ENCODE measurements at places on chromosomes 13 and 19. TPM values are rescaled to one million over a fixed set of nuclear protein-coding genes. Genes with fewer than 3 reads are reported as not detected.

FGF9 gene
- 2.5 TPM for total RNA-seq

S1PR5 gene
- 0.17 TPM for total RNA-seq

RFPL4A gene
- not detected for total RNA-seq

ALG5 gene
- total RNA-seq: 16.4 TPM

DNA sequence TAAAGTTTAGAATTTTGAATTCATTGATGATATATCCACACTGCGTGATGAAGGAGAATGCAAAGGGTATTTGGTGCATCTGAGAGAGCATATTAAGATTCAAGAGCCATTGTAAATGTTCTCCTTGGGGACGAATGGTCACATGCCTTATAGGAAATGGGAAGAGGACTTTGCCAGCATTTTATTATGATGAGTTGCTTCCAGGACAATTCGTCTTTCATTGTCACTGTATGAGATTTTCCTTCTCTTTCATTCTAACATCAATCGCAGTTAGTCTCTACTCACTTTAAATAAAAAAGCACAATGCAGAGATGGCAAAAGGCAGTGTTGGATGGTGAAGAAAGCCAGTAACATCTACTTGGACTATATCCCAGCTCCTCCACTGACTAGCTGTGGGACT lies 21.4 kb downstream of the WDFY2 start:
- no peak for DNase-seq

DNA sequence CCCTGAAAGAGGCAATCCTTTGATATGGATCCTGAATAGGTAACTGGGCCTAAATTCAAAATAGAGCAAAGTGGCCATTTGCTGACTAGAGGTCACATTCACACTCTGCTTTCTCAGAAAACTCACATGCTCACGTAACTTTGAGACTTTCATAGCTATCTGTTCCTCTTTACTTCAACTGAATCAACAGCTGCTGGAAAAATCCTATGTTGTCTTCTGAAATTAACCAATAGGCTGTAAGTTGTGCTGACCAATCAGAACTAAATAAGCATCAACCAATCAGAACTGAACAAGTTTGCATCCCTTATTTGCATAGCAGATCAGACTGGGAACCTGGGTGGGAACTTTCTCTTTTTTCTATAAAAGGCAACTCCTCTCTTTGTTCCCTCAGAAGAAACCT lies 24.0 kb upstream of the TBC1D4 start:
- DNase-seq: no peak

DNA sequence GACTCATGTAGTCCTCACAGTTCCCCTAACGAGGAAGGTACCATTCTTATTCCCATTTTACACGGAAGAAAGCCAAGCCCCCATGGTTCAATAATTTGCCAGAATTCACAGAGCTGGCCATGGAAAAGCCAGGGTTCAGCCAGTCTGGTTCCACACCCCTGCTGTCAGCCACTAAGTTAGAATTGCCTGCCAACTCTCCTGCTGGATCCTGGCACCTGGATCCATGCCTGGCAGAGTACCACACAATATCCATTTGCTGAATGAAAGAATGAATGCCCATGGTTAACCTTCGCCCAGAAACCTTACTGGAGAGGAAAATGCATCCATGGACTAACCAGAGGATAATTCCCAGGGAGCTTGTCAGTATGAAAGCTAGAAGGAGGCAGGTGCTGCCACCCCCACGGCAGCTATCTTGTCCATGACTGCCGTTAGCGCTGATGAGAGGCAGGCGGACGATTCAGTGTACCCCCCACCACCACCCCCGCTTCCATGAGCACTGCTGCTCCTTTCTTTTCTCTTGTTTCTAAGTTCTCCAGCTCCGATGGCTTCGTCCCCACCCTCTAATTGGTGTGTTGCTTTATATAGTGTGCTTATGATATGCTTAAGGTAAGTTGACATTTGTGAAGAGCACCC lies 114.5 kb downstream of the SLC7A1 start:
- no peak for DNase-seq

DNA sequence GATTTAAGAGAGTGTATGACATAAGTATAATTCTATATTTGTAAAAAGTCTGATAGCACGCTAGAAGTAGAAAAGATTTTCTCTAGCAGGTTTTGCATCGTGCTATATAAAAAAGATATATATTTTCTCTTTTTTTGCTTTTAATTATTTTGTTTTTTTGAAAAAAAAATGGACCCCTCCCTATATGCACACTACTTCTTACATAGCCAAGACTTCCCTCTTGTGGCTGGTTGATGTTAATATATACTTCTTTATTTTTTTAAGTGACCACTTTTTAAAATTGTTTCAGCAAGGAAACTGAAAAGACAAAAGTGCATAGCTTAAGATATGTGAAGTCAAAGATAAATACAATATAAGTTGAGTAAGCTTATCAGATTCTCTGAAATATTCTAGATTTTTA lies 1202.8 kb downstream of the DIAPH3 start:
- DNase-seq: no peak

- DNase-seq: no peak
These were observed 47.0 kb downstream of the SERP2 start for GRCh38 chr13:44420376-44421220.

DNA sequence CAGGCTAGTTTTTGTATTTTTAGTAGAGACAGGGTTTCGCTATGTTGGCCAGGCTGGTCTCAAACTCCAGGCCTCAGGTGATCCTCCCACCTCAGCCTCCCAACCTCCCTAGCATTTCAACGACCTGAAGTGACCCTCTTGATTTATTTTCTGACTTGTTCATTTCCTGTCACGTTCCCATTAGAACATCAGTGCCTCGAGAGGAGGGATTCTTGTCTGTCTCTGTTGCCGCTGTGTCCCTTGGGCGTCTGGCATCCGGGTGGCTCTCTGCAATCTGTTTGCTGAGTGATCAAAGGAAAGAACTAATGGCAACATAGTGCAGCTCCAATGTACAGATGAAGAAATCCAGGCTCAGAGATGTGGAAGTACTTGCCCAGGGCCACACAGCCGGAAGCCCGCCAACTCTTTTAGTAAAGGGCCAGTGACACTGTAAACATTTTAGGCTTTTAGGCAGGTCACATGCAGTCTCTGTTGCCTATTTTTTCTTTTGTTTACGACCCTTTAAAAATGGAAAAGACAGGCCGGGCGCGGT lies 47.5 kb downstream of the NFIC start:
- no peak for DNase-seq

GRCh38 chr19:47713046-47714021 lies at the start of gene EHD2:
TSS of gene EHD2 (plus strand) at chr19:47713422. CDS start at chr19:47716613, 3,191 bp downstream.
- DNase-seq: peak; percentile 39

GRCh38 chr19:42150364-42150763 lies 18.1 kb upstream of the POU2F2 start:
- no peak for DNase-seq

DNA sequence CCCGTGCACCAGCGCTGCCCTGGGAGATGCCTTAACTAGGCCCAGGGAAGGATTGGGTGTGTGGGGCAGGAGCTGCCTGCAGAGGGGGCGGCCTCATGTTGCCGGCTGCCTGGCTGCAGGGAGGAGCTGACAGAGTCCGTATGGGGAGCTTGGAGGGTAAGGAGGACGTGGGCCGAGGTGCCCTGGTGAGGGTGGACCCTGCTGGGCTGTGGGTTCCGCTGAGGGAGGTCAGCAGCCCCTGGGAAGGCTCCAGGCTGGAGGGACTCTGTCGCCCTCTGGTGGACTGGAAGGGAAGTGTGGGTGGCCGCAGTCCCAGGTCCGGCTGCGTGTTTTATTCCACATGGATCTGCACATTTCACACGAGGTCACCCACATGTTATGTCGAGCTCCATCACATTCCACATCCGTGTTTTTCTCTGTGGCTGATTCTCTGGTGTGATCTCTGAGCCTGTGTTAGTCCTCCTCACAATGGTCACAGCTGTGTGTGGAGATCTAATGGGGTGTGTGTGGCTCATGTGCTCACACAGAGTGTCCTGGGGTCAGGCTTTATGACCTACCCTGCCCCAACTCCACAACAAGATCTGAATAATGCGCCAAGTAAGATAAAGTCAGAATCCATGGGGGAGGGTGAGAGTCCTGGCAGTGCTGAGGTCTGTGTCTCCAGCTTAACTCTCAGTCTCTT lies 1.8 kb upstream of the CEACAM8 start:
- peak; percentile 69 for DNase-seq

DNA sequence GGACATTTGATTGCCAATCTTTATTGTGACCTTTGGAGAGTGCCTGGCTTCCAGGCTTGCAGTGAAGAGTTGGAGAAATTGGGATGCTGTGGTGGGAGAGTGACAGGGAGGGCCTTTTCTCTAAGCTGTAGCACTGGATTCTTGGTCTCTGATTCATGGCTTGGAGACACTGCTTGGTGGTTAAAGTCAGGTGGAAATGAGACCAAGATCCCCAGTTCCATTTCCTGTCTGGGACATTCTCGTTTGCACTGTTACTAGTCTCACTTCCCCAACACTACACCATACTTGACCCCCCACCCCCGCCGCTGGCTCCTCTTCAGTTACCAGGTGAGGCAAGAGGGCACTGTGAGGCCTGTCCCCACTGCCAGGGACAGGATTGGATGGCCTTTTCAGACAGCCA lies 2.9 kb downstream of the SUPT5H start:
- peak; percentile 66 for DNase-seq

DNA sequence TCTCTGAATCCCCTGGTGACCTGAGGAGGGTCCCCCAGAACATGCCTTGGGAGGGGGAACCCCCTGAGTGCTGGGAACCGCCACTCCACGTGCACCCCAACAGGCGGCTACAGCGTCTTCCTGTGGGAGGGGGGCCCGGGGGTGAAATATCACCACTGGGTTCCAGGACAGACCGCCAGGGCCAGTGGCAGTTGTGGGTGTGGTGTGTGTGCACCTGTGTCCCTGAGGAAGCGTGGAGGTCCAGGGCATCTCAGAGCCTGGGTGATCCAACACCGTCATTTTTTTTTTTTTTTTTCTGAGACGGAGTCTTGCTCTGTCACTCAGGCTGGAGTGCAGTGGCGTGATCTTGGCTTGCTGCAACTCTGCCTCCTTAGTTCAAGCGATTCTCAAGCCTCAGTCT lies 4.2 kb downstream of the ADGRE5 start:
- DNase-seq: peak; percentile 46

GRCh38 chr13:67445436-67445835 lies 215.3 kb upstream of the PCDH9 start:
- DNase-seq: no peak
